ENCODE measurements at places on chromosomes 13 and 19.

DNA sequence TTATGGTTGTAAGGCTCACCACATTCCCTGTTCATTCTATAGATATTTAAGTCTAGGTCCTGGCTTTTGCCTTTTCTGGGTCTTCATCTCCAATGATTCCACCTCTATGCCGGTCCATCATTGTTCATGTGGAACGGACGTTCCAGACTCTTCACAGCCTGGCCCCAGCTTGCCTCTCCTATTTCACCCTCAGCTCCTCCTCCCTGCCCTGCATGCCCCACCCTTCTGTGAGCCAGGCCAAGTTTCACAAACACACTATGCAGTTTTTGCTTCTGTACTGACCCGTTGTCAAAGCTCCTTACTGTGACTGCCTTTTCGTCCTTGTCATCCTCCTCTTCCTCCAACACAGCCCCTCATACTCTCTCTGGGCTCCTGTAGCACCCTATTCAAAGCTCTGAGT, 31.3 kb downstream of the TEX26 start:
- DNase-seq: no peak

DNA sequence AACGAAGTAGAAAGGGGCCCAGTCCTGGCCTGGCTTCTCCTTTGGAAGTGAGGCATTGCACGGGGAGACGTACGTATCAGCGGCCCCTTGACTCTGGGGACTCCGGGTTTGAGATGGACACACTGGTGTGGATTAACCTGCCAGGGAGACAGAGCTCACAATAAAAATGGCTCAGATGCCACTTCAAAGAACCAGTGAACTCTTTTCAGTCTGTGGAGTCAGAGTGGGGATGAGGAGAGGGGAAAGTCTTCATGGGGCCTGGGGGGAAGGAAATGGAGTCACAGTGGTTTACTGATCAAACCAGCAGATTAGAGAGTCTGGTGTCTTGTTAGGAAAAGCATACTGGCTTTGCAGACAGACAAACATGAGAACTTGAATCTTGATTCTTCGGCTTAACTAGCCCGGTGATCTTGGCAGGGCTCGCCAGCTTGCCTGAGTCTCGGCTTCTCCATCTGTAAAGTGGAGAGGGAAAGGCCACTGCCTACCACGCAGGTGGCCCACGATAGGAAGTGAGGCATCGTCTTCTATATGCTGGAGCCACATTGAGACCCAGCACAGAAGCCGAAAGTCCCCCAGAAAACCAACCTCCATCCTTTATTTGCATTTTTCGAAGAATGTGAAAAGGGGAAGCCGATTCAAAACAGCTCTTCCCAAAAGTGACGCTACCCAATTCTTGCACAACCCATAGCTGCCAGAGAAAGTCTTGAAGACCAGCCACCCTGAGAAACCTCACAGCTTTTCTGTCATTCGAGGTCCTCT, at the start of gene FFAR1:
Gene FFAR1 (plus strand): TSS at position 732 of the 759 bp plus-strand sequence. CDS start 3,650 bp downstream, outside the sequence.
- DNase-seq: peak; percentile 25

DNA sequence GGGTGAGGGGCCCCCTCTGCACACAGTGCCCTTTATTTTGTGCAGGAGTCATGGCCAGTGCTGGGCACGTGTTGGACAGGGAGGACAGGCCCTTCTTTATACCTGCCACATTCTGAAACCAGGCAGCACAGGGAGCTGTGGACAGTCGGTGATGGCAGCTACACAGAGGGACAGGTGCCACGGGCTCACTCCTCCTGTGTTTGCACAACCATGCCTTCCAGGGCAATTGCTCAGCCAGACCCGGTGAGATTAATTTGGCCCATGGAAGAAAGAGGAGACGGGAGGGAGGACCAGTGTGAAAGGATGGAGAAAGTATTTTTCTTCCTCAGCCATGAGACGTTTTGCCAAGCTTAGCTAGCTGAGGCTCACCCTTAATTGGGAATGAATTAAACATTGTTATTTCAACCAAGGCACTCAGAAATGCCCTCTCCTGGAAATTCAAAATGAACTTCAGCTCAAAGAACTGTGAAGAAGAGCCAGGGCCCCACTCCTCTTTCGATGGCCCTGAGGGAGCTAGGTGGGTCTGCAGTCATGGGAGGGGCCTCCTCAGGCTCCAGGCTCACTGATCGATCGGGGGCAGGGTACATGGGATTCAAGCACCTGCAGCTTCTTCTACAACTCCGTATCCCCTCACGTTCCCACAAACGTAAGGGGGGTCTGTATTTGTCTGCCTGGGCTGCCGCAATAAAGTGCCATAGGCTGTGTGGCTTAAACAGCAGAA, 41.2 kb downstream of the SHISA2 start:
- DNase-seq: no peak

GRCh38 chr13:100532836-100533435, 55.7 kb downstream of the GGACT start:
- no peak for DNase-seq

DNA sequence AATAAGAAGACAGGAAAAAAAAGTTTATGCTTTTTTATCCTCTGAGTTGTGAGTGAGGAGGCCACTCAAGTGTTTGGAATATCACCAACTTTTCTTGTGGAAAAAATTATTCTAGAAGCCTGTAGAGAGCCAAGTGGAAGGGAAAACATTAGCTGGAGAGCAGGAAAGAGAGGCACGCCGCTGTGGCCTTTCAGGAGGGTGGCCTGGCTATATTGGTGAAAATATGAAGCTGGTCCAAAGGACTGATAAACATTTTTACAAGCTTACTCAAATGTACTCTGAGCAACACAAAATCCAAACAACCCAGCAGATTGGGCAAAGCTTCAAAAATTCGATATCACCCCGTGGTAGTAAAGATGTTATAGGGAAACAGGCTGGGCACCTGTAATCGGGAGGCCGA, 2.3 kb upstream of the EIF3G start:
- no peak for DNase-seq

GRCh38 chr19:55386493-55386971, 800 bp downstream of the RPL28 start:
- DNase-seq: no peak

- DNase-seq: no peak
Measured at GRCh38 chr19:55581823-55582223, 1.2 kb upstream of the ZNF579 start.

- DNase-seq: no peak
Measured at GRCh38 chr13:73273745-73274144, 214.9 kb downstream of the KLF5 start.

- no peak for DNase-seq
Measured at GRCh38 chr19:8421484-8422461, 8.7 kb downstream of the MARCHF2 start.

DNA sequence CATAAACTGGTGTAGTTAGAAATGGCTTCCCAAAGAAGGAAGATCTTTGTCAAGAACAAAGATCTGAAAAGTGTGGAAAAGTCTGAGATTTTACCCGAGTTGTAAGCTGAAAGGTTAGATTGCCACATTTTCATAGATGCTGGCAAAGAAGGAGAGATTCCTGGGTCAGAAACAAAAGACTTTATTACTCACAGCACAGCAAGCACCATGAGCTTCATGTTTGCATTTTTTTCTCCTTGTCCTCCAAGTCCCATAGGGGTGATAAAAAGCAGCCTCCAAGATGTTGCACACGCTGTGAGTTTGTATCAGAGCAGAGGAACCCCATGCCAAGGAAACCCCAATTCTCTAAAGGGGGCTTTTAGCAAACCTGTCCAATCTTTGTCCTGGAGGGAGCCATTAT, 29.3 kb downstream of the MZT1 start:
- no peak for DNase-seq

GRCh38 chr13:105471673-105472072, 1063.8 kb downstream of the EFNB2 start:
- no peak for DNase-seq

GRCh38 chr13:74243637-74244526, 109.7 kb upstream of the KLF12 start:
- DNase-seq: peak; percentile 61

GRCh38 chr19:2253106-2254063, 2.8 kb downstream of the JSRP1 start:
- DNase-seq: peak; percentile 13

DNA sequence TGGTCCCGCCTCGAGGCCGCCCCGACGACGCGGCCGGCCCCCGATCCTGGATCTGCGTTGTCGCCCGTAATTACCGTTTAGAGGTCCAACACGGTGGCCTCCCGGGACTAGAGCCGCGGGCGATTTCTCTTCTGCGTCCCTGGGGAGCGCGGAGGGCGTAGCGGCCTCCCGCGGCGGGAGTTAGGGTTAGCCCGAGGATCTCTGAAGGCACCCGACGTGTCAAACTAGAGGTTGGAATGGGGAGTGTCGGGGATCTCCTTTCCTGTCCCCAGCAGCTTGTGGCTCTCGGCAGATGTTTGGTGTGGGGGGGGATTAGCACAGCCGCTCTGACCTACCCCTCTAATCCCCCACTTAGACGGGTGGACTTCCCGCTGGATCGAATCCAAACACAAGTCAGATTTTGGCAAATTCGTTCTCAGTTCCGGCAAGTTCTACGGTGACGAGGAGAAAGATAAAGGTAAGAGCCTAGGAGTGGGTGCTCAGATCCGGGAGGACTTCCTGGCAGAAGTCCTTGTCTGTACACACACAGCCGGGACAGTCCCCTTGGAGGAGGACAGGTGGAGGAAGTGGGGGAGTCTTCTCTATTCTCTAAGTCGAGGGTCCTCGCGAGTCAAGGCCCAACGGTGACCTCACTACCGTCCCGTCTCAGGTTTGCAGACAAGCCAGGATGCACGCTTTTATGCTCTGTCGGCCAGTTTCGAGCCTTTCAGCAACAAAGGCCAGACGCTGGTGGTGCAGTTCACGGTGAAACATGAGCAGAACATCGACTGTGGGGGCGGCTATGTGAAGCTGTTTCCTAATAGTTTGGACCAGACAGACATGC, 581 bp downstream of the CALR start:
- DNase-seq: peak; percentile 79

DNA sequence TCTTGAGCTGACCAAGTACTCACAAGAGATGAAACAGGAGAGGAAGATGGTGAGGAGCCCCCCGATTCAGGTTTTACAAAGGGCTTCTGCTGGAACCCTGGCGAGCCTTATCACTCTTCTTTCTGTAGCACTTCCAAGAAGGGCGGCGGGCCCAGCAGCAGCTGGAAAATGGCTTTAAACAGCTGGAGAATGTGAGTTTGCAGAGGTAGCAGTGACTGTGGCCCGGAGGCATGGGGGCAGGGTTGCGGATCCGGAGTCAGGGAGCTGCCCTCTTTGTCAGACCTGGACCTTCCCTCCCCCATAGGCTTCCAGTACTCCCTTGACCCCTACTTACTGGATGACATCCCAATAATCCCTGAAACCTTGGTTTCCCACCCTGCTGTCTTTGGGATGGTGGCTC, 3.6 kb downstream of the TRIP10 start:
- DNase-seq: no peak

- no peak for DNase-seq
Measured at GRCh38 chr13:33184112-33184490, 101.5 kb downstream of the STARD13 start.

DNA sequence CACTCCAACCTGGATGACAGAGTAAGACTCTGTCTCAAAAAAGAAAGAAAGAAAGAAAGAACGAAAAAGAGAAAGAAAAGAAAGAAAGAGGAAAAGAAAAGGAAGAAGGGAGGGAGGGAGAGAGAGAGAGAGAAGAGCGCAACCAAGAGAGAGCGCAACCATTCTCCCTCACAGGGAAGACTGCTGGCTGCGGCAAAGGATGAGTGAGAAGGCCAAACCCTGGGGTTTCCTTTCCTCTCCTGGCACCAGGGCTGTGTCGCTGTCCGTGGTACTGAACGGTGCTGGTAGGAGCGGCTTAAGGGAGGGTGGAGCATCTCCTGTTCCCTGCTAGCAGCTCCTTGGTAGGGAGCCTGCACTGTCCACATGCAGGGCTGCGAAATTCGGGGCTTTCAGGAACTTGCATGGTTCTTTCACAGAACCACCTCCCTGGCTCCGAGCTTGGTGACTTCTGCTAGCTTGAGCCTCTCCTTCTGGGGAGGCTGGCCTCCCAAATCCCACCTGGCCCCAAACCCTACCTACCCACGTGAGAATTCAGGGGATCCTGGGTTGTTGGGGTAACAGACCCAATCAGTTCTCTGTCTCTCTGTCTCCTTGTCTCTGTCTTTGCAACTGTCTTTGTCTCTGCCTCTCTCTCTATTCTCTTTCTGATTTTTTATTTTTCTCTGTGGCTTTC, 51.1 kb upstream of the ZNRF4 start:
- DNase-seq: peak; percentile 21

DNA sequence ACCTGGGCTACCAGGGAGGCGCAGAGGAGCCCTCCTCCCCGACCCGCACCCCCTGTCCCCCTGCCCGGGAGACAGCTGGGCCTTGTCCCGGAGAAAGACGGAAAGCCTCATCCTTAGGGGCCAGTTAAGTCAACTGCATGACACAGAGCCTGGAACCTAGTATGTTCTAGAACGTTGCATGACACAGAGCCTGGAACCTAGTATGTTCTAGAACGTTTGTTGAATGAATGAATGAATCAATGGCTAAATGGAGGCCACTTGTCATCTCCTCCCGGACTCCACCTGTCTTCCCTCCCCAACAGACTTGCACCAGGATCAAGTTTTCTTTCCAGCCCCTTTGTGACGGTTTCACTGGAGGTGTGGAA, 706 bp downstream of the SERP2 start:
- DNase-seq: no peak

GRCh38 chr13:114116734-114117133, 15.7 kb downstream of the RASA3 start:
- no peak for DNase-seq

GRCh38 chr19:29378543-29379080, 147.2 kb upstream of the VSTM2B start:
- no peak for DNase-seq

Measured in stimulated activated naive CD4-positive, alpha-beta T cell (primary cell).